Activated CD8-positive, alpha-beta memory T cell treated with anti-CD3 and anti-CD28 coated beads for 36 hours (primary cell): ENCODE measurements at places on chromosomes 3 and 15. TPM values are rescaled to one million over a fixed set of nuclear protein-coding genes. Genes with fewer than 3 reads are reported as not detected.

Gene RBSN
- 9.6 TPM for total RNA-seq

Gene ADGRG7
- total RNA-seq = not detected

Gene SH2D7
- total RNA-seq = not detected

Gene PLA2G4E
- total RNA-seq = not detected

Gene ABCF3
- 62.4 TPM for total RNA-seq

Gene DIPK2A
- 15.1 TPM for total RNA-seq

Gene NPAP1
- not detected for total RNA-seq

Gene TXNRD3
- 2.5 TPM for total RNA-seq

Gene COL8A1
- not detected for total RNA-seq

Gene OCA2
- not detected for total RNA-seq
